ENCODE measurements at places on chromosomes 4 and X.
A peak's percentile ranks its signal among the peaks of the same experiment; 100 is the strongest.

- DNase-seq, result no peak
Measured at GRCh38 chr4:168388890-168389289, 70.3 kb upstream of the DDX60 start.

DNA sequence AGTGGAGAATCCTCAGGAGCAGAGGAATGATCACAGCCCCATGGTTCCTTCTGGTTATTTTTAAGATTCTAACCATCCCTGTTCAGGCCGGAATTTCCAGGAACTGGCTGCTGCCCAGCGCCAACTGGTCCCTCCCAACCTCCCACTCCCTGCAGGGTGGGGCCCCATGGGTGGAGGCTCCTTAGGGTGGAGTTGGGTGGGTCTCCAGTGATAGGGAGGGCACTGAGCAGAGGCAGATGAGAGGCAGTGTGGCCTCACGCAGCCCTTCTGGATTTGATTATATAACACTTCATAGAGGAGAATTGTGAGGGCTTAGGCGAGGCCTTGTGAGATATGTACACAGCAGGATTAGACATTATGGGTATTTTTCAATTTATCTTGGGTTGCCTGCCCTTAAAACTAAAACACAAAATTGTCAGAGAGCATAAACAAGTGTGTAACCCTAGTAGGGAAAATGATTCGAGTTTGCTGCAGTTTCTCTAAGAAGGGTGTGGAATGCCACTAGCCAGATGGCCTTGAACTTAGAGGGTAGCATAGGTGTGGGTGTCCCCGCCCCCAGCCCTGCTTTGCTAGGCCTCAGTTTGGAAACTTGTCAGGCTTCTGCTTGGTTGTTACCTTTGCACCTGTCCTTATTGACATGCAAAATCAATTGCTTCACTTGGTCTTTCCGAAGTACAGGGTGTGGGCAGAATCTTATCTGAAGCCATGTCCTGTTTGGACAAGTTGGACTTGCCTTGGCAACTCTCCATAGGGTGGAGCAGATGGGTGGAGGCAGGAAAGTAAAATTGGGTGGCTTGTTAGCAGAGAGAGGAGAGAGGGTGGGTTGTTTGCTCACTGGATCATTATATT is 9.4 kb downstream of the KLF3 start:
- DNase-seq, result peak; percentile 93

DNA sequence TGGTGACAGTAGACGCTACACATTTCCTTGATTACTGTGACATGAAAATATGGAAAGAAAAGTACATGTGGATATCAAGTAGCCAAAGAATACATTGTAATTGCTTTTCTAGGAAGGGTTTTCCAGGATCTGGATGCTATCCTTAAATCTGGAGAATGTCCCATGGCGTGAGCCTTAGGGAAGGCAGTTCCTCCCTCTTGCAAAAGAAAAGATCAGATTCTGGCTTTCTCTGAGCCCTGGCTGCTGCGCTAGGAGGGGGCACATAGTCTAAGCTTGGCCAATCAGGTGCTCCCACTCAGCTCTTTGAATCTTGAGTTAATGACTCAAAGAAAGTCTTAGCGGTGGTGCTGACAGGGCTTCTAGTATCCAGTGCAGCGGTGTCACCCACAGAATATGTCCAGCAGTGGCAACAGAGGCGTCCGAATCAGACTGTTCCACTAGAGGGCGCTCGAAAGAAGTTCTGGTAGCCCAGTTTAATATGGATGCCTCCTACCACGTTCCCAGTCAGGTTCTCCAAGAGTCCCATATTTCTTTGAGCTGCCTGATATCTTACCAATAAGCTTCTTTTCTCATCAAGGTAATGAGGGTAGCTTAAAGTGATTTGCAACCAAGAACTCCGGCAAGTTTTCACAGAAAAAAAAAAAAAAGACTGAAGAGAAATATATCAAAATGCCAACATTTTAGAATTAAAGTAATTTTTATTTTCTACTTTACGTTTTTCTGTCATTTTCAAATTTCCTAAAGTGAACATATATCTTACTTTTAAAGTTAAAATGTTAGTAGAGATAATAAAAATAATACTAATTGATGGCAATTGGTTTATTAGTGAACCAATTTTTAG is 213.4 kb upstream of the S100G start:
- peak; percentile 58 for DNase-seq

- no peak for DNase-seq
Measured at GRCh38 chr4:123573866-123574508, 177.4 kb downstream of the SPRY1 start.

- no peak for DNase-seq
Measured at GRCh38 chr4:44446801-44447562, 1.6 kb downstream of the KCTD8 start.

DNA sequence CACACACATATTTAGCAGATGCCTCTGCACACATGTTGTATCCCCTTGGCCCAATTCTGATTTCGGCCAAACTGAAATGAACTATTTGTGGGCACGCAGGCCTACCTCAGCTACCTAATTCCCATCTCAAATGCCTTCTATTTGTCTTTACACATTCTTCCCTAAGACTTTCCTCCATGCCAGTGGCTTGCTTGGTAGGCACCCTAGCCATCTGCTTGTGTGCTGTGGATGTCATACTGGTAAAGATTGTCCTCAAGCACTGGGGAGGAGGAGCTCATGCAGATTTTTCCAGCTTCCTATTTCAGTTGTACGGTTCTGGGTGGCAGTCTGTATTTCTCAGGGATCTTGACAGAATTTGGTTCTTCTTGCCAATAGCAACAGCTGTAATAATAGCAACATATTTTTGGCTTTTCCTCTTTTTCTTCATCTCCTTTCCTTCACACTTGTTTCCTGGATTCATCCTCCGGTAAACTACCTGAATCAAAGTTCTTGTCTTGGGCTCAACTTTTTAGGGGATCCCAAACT is 514.3 kb downstream of the ADGRL3 start:
- DNase-seq, result no peak

GRCh38 chrX:151239751-151240150 is 63.4 kb downstream of the GPR50 start:
- DNase-seq, result no peak

DNA sequence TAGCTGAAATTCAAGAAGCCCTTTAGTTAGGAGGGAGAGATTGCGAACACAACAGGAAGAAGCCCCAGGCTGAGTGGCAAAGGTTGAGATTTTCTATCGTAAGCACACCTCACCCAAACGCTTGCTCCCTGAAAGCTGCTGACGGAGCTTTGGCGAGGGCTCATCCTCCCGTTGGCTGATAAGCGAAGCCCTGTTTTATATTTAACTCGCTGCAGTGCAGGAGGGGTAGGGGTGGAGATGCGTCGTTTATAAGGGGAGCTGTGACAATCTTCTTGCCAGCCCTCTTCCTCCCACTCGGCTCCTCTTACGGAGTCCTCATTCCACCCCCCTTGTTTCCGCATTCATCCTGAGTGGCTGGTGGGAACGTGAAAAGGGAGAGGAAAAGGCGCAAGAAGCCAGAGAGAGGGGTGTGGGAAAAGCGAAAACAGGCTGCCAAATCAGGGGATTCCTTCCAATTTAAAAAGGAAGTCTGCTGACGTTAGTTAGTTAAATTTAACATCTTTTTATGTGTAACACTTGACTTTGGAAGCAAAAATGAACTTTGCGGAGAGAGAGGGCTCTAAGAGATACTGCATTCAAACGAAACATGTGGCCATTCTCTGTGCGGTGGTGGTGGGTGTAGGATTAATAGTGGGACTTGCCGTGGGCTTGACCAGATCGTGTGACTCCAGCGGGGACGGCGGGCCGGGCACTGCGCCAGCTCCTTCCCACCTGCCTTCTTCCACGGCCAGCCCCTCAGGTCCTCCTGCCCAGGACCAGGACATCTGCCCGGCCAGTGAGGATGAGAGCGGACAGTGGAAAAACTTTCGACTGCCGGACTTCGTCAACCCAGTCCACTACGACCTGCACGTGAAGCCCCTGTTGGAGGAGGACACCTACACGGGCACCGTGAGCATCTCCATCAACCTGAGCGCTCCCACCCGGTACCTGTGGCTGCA is at the start of gene ENPEP:
Gene ENPEP (plus strand): TSS at position 275 of the 938 bp plus-strand sequence. CDS start 260 bp downstream, at position 535.
- no peak for DNase-seq

DNA sequence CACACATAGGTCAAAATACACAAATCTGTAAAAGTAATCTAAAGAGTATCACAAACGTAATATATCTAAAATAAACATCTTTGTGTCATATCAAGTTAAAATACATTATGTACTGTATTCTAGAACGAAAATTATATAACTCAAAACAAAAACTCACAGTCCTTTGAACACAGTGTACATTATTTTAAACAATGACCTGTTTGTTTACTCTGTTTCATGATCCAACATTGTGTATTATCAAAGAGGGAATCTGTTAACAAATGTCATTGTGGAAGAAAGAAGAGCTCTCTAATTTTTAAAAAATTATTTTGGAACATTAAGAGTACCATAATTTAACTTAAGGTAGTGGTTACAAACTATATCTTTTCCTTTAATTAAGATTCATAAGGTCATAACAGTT is 144.1 kb downstream of the FRYL start:
- no peak for DNase-seq

DNA sequence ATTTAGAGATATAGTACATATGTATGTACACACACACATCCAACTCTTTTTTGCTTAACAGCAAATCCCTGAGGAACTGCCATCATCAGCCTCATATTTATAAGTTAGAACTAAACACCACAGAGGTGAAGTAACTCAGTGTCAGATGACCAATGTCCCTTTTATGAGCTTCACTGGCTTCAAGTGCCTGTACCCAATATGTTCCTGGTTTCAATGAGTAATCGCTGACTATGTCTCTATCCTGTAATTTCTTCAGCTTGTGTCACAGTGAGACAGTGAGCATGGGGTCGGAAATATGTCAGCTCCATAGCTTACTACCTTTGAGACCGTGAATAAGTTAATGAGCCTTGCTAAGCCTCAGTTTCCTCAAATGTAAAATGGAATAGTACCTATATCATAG is 136.2 kb upstream of the RASGEF1B start:
- no peak for DNase-seq

- DNase-seq, result peak; percentile 16
Measured at GRCh38 chrX:23317799-23318724, 16.6 kb upstream of the PTCHD1 start.

- no peak for DNase-seq
Measured at GRCh38 chrX:43805579-43805978, 76.7 kb downstream of the MAOB start.

DNA sequence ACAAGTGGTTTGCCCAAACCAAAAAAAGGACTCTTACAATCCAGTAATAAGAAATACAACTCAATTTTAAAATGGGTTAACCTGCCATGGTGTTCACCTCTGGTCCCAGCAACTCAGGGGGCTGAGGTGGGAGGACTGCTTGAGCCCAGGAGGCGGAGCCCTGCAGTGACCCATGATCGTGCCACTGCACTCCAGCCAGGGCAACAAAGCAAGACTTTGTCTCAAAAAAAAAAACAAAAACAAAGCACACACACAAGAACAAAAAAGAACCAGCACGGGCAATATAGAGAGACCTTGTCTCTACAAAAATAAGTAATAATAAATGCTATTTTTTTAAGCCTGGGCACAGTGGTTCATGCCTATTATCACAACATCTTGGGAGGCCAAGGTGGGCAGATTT is 28.7 kb downstream of the ARAP2 start:
- no peak for DNase-seq

- peak; percentile 87 for DNase-seq
Measured at GRCh38 chrX:49073601-49074575, at the start of gene PRAF2. PRAF2 (minus strand) TSS chrX:49074002; CDS start chrX:49073987, 15 bp downstream.

- DNase-seq, result no peak
Measured at GRCh38 chr4:155060419-155060818, 148.0 kb upstream of the NPY2R start.

- no peak for DNase-seq
Measured at GRCh38 chrX:72023071-72023470, 108.6 kb downstream of the RTL5 start.

GRCh38 chr4:146333187-146333894 is 119.0 kb downstream of the REELD1 start:
- no peak for DNase-seq

GRCh38 chrX:96052078-96052477 is 632.6 kb upstream of the DIAPH2 start:
- no peak for DNase-seq

GRCh38 chr4:40990899-40991265 is 223.5 kb downstream of the APBB2 start:
- no peak for DNase-seq

DNA sequence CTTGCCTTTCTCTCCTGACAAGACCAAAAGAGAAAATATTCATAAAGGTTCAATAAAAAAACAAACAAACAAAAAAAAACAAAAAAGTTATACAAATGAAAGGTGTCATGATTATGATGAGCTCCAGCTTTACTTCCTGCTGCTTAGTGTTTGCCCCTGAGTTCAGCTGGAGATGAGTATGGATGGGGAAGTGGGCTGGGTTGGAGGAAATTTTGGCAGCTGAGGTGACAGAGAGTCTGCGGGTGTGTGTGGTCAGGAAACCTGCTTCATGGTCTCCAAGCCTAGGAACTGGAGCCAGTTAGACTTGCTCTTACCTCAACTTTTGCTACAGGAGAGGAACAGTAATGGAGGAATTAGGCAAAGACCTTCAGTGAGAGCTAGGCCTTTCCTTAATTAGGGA is 4.3 kb upstream of the CYSLTR1 start:
- no peak for DNase-seq

DNA sequence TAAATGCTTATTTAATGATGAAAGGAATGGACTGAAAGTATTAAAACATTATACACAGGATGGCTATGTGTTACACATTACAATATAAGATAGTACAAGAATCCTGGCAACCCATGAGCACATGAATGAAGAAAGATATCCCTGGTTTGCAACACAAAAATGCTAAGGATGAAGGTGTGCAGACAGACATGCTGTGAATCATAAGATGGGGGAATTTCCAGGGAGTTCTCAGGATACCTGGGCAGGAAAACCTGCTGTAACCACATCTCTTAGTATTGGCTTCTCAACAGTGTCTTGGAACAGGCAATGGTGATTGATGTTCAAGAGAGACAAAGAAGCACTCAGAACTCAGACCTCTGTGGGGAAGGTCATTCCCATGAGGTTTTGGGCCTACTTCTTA is 23.9 kb upstream of the ANOS1 start:
- DNase-seq, result no peak
